ENCODE measurements at places on chromosomes 2 and 18. TPM values are rescaled to one million over a fixed set of nuclear protein-coding genes. Genes with fewer than 3 reads are reported as not detected.

LIPG gene
- 66.5 TPM for total RNA-seq

DSG4 gene
- not detected for total RNA-seq

KCTD1 gene
- 18.0 TPM for total RNA-seq

SMCHD1 gene
- total RNA-seq, result 38.3 TPM

TMEM37 gene
- not detected for total RNA-seq

CYP27A1 gene
- total RNA-seq, result 2.7 TPM

TFCP2L1 gene
- 0.12 TPM for total RNA-seq

DSG2 gene
- 0.34 TPM for total RNA-seq

RPRM gene
- total RNA-seq, result 0.34 TPM

DLX1 gene
- 6.8 TPM for total RNA-seq

MATN3 gene
- total RNA-seq, result 0.81 TPM

GPR17 gene
- not detected for total RNA-seq

CXCR4 gene
- total RNA-seq, result 0.12 TPM

PCARE gene
- total RNA-seq, result not detected

All from M059J (cell line).